ENCODE measurements at places on chromosomes 11 and 22.

DNA sequence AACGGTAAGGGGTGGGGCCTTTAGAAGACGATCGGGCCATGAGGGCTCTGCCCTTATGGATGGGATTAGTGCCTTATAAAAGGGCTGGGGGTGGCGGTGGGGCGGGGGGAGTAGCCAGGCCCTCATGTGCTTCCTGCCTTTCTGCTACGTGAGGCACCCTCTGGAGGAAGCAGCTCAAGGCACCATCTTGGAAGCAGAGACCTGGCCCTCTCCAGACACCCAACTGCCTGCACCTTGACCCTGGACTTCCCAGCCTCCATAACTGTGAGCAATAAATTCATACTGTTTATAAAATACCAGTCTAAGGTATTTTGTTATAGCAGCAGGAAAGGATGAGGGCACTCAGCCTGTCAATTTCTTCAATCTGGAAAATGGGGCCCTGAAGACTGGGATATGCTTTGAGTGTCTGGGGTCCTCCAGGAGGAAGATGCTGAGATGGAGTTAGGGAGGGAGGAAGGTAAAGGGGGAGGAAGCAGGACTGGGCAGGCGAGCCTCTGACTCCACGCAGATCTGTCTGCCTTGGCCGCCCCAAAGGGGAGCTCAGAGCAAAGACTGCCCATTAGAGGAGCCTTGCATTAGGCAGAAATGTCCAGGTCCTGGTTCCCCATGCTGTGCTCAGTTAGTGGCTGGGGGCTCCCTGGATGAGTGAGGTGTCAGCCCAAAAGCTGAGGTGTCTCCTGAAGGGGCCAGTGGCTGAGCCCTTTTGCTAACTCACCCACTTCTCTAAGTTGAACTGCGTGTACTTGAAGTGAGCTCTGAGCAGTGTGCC is 5.3 kb downstream of the CABP2 start:
- DNase-seq = no peak

GRCh38 chr11:67261946-67262681 is 4.2 kb upstream of the GRK2 start:
- no peak for DNase-seq

- no peak for DNase-seq
Measured at GRCh38 chr11:75261902-75262361, 21.4 kb downstream of the TPBGL start.

GRCh38 chr22:41517172-41518047 is 26.9 kb downstream of the POLR3H start:
- DNase-seq = no peak

- DNase-seq = no peak
Measured at GRCh38 chr22:48382197-48382596, 1445.5 kb downstream of the BRD1 start.

DNA sequence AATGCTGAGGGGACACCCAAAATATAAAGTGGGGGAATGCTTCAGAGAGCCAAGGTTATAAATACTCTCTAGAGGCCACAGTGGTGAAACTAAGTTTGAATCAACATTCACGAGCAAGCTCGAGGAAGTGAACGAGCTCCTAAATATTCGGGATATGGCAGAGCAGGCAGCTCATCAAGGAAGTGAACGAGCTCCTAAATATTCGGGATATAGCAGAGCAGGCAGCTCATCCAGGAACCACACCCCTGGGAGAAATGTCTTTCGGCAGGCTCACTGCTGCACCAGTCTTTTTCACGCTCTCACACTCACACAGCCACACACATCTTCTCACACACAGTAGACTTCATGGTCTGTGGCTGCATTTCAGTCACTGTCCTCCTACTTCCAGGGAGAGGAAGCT is 787.5 kb downstream of the OPCML start:
- no peak for DNase-seq

- no peak for DNase-seq
Measured at GRCh38 chr11:121654259-121654842, 201.6 kb upstream of the SORL1-AS1 start.

DNA sequence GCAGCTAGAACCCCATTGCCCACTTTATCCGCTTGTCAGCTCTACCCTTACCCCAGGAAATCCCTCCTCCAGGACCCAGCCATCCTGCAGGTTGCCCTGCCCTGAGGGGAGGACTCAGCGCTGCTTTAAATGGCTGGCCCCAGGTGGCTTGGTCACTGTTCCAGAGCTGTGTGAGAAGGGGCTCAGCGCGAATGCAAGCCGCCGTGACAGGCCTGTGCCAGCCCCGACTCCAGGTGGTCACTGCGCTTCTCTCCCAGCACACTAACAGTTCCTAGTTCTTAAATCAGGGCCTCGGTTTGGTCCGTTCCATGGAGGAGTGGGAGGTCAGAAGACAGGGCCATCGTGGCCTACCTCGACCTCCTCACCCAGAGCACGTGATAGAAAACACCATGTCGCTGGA is 65.7 kb upstream of the TBCEL start:
- DNase-seq = no peak

DNA sequence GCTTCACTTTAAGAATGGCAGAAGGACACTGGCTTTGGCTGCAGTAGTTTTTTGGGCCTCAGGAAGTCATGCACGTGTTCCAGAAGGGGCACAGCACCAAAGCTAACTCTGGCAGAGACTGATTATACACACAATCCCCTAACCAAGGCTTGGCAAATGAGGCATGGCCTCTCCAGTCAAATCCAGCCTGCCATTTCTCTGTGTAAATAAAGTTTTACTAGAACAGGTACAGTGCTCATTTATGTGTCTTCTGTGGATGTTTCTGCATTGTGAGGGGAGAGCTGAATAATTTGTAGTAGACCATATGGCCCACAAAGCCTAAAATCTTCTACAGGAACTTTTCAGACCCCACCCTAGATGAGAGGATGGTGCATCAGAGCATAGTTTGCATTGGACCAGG is 46.4 kb upstream of the MN1 start:
- no peak for DNase-seq

DNA sequence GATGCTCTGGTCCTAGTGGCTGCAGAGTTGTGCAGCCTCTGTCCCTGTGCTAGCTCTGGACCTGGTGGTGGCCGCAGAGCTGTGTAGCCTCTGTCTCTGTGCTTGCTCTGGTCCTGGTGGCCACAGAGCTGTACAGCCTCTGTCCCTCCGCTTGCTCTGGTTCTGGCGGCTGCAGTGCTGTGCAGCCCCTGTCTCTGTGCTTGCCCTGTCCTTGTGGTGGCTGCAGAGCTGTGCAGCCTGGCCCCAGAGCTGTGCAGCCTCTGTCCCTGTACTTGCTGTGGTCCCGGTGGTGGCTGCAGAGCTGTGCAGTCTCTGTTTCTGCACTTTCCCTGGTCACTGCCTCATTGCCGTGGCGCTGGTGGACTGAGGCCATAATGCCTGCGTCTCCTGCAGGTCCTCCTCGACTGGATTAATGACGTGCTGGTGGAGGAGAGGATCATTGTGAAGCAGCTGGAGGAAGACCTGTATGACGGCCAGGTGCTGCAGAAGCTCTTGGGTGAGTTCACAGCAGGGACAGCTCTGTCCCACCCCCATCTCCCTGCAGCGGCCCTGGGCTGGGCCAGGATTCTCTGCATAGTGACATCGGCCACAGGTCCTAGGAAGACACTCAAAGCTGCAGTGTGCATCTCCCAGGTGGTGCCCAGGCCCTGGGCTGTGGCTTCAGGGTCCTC is 61.9 kb upstream of the PARVG start:
- DNase-seq = no peak

DNA sequence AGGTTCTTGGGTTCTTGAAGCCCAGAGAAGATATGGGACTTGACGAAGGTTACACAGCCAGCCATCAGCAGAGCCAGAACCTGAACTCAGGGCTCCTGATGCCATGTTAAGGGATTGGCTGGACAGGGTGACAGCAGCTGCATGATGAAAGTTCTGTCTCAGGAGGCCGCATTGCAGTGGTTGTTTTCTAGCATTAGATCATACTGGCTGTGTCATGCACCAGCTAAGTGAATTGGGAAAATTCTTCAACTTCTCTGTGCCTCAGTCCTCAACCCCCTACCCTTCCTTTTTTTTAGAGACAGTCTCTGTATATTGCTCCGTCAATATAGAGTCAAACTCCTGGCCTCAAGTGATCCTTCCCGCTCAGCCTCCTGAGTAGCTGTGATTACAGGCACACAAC is 5.4 kb upstream of the LTBP3 start:
- DNase-seq = no peak

GRCh38 chr11:86978247-86978646 is 23.1 kb upstream of the FZD4 start:
- DNase-seq = no peak

DNA sequence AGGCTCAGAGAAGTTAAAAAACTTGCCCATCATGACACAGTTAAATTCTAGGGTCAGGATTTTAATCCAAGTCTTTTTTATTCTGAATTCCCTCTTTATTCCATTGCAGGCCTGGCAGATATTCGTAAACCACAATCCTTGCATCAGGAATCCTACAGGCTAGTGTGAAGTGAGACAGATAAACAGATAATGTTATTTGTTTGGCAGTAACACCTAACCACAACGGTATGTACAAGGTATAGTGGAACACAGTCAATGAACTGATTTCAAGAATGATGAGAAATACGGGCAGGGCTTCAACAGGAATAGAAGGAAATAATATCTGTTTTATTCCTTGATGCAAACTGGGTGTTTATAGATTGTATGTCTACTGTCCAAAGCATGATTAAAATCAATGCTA is 32.0 kb upstream of the NARS2 start:
- DNase-seq = no peak
